ENCODE measurements at places on chromosomes 7 and 10. TPM values are rescaled to one million over a fixed set of nuclear protein-coding genes. Genes with fewer than 3 reads are reported as not detected.
A peak's percentile ranks its signal among the peaks of the same experiment; 100 is the strongest.

The DENND2A gene
- total RNA-seq, result 0.95 TPM

The GLUD1 gene
- 787 TPM for total RNA-seq

The NRG3 gene
- total RNA-seq, result 1.1 TPM

The SLC18A2 gene
- total RNA-seq, result not detected

The GIMAP1 gene
- not detected for total RNA-seq

The PAX4 gene
- total RNA-seq, result not detected

The ANKRD61 gene
- total RNA-seq, result not detected

The ZP3 gene
- total RNA-seq, result 5.5 TPM

The FAM25C gene
- not detected for total RNA-seq

The CYREN gene
- total RNA-seq, result 62.6 TPM

The CLDN3 gene
- total RNA-seq, result 19.6 TPM

DNA sequence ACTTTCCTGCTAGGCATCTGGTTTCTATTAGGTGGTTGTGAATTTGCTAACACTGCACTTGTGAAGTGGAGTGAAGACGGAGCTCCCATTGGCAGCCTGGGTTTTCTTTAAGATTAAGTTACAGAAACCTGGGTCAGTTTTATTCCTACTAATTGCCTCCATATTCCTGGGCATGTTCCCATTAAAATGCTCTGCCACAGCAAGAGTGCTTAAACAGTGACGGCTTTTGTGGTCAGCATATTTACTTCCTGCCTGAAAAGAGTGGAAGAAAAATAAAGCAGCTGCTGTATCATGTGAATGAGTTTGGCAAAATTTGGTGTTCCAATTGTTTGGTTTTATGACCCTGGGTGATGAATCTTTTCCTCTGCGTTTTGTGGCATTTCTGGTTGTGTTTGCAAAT, 96.9 kb upstream of the PLXDC2 start:
- no peak for DNase-seq
- H3K4me1 ChIP-seq, result no peaks in the 10 kb centered on the region
- no peak overlapping the region for H3K4me3 ChIP-seq
- H3K27ac ChIP-seq, result no peak overlapping the region
- no peaks in the 10 kb centered on the region for H3K36me3 ChIP-seq
- no peaks in the 10 kb centered on the region for H3K27me3 ChIP-seq

GRCh38 chr7:132065193-132065988, 509.0 kb upstream of the PODXL start:
- no peaks in the 10 kb centered on the region for H3K4me1 ChIP-seq
- H3K27ac ChIP-seq, result no peak overlapping the region
- peaks cover 1% of the 10 kb centered on the region for H3K27me3 ChIP-seq
- H3K36me3 ChIP-seq, result no peaks in the 10 kb centered on the region

GRCh38 chr10:17387861-17388503, 66.4 kb downstream of the ST8SIA6 start:
- peaks cover 34% of the 10 kb centered on the region for H3K4me1 ChIP-seq
- H3K27ac ChIP-seq, result peak overlapping the region; percentile 48
- H3K36me3 ChIP-seq, result no peaks in the 10 kb centered on the region
- H3K4me3 ChIP-seq, result no peak overlapping the region
- no peaks in the 10 kb centered on the region for H3K27me3 ChIP-seq
- peak; percentile 96 for DNase-seq

DNA sequence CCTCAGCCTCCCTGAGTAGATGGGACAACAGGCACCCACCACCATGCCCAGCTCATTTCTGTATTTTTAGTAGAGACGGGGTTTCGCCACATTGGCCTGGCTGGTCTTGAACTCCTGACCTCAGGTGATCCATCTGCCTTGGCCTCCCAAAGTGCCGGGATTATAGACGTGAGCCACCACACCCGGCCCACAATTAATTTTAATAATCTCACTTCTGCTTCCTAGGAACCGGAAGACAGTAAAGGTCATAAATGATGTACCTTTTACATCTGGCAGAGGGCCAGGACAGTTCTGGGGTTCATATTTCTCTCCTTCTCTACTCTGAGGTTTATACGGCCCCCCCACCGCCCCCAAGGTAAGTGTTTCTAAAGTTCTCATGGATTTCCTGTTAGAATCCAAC, 31.2 kb upstream of the AOAH start:
- no peak overlapping the region for H3K4me3 ChIP-seq
- no peaks in the 10 kb centered on the region for H3K4me1 ChIP-seq
- no peaks in the 10 kb centered on the region for H3K36me3 ChIP-seq
- no peaks in the 10 kb centered on the region for H3K27me3 ChIP-seq
- no peak overlapping the region for H3K27ac ChIP-seq

GRCh38 chr10:23051855-23052331, 43.5 kb upstream of the MSRB2 start:
- no peak overlapping the region for H3K4me3 ChIP-seq
- no peaks in the 10 kb centered on the region for H3K27me3 ChIP-seq
- H3K4me1 ChIP-seq, result peaks cover 31% of the 10 kb centered on the region
- H3K27ac ChIP-seq, result no peak overlapping the region
- no peak for DNase-seq

- H3K36me3 ChIP-seq, result no peaks in the 10 kb centered on the region
- DNase-seq, result no peak
- H3K4me3 ChIP-seq, result no peak overlapping the region
- H3K27me3 ChIP-seq, result no peaks in the 10 kb centered on the region
These were observed 46.4 kb upstream of the CC2D2B start for GRCh38 chr10:95861386-95861785.

GRCh38 chr7:102125127-102125596, 161.5 kb upstream of the SH2B2 start:
- no peaks in the 10 kb centered on the region for H3K27me3 ChIP-seq
- H3K27ac ChIP-seq, result no peak overlapping the region
- H3K4me3 ChIP-seq, result no peak overlapping the region
- peak; percentile 47 for DNase-seq
- H3K36me3 ChIP-seq, result peaks cover 3% of the 10 kb centered on the region

- no peak overlapping the region for H3K4me3 ChIP-seq
- peaks cover 11% of the 10 kb centered on the region for H3K4me1 ChIP-seq
- H3K36me3 ChIP-seq, result 0 out of 2 replicates have a peak, but pooled peaks cover under 1% of the 10 kb centered on the region
- H3K27me3 ChIP-seq, result no peaks in the 10 kb centered on the region
- H3K27ac ChIP-seq, result peak overlapping the region; percentile 69
These were observed 23.7 kb downstream of the AKR1E2 start for GRCh38 chr10:4849555-4850242.

- no peak overlapping the region for H3K4me3 ChIP-seq
- no peak for DNase-seq
- no peaks in the 10 kb centered on the region for H3K4me1 ChIP-seq
- peaks cover 2% of the 10 kb centered on the region for H3K27me3 ChIP-seq
These were observed 17.1 kb upstream of the MACROH2A2 start for GRCh38 chr10:70035531-70035930.

DNA sequence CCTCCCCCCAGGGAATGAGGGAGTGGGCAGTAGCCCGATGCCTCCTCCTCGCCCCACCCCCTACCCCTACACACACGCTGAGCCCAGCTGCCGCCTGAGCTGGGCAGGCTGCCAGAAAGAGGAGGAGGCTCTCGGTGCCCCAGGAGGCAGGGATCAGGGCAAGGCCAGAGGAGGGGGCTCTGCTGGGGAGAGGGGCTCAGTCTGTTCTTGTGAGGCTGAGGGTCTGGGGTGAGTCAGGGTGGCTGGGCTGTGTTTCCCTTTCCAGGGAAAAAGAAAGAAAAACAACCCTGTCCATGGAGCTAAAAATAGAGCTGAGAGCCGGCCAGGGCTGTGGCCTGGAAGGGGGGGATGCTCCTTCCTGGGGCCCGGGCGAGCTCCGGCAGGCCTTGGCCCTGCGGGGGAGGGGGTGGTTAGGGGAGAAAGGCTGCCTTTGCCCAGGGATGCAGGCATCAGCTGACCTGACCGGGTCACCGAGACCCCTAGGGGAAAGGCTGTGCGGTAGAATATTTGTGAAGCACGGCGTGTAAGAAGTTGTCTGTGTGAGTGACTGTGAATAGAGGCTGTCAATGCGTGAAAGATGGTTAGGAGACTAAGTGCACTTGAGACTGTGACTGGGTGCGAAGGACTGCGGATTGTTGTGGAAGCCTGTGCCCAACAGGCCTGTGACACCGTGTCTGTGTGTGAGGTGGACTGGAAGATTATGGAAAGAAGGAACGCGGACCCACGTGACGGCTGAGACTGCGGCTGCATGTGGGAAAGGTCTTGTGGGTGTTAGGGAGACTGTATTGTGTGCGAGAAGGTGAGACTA, 1.2 kb upstream of the LZTS2 start:
- peaks cover 1% of the 10 kb centered on the region for H3K36me3 ChIP-seq
- H3K27me3 ChIP-seq, result no peaks in the 10 kb centered on the region
- peak overlapping the region; percentile 94 for H3K4me3 ChIP-seq

DNA sequence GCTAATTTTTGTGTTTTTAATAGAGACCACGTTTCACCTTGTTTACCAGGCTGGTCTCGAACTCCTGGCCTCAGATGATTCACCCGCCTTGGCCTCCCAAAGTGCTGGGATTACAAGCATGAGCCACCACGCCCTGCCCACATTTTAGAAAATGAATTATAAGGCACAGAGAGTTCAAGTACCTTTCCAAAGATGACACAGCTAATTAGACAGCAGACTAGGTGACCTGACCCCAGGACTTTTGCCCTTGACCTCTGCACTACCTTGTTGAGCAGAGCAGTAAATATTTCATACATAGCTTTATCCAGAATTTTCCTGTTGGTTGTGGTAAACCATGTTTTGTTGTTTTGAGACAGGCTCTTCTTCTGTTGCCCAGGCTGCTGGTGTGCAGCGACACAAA, 131.3 kb upstream of the KCTD7 start:
- H3K27ac ChIP-seq, result no peak overlapping the region
- 0 out of 2 replicates have a peak, but pooled peaks cover 3% of the 10 kb centered on the region for H3K4me1 ChIP-seq
- H3K27me3 ChIP-seq, result no peaks in the 10 kb centered on the region
- H3K36me3 ChIP-seq, result no peaks in the 10 kb centered on the region

GRCh38 chr7:29038463-29038862, 80.3 kb upstream of the TRIL start:
- no peaks in the 10 kb centered on the region for H3K27me3 ChIP-seq
- DNase-seq, result no peak
- no peak overlapping the region for H3K27ac ChIP-seq
- H3K36me3 ChIP-seq, result 0 out of 2 replicates have a peak, but pooled peaks cover 1% of the 10 kb centered on the region
- peaks cover 8% of the 10 kb centered on the region for H3K4me1 ChIP-seq
- no peak overlapping the region for H3K4me3 ChIP-seq

- H3K27me3 ChIP-seq, result no peaks in the 10 kb centered on the region
- peak overlapping the region; percentile 99 for H3K4me3 ChIP-seq
- peak; percentile 59 for DNase-seq
- H3K27ac ChIP-seq, result peak overlapping the region; percentile 90
These were observed 488 bp downstream of the EIF4H start for GRCh38 chr7:74174606-74175082.

DNA sequence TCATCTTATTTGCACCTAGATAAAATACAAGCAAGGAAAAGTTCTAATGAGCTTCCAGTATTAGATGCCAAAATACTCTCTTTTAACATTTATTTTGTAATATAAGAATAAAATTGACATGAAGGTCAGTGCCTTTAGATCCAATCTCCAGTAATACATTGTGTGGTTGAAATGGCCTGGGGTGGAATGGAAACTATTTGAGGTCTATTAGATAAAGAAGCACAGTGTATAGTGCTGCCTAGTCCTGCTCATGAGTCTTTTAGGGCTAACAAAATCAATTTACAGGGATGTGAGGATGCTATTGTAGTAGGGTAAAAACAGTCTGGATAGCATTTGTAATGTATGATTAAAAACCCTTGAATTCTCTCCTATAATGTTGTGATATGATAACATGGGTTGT, 84.5 kb upstream of the ETV1 start:
- H3K4me1 ChIP-seq, result no peaks in the 10 kb centered on the region
- DNase-seq, result no peak
- H3K4me3 ChIP-seq, result no peak overlapping the region
- H3K27me3 ChIP-seq, result no peaks in the 10 kb centered on the region
- H3K36me3 ChIP-seq, result no peaks in the 10 kb centered on the region
- no peak overlapping the region for H3K27ac ChIP-seq

- no peaks in the 10 kb centered on the region for H3K36me3 ChIP-seq
- no peaks in the 10 kb centered on the region for H3K27me3 ChIP-seq
- H3K4me3 ChIP-seq, result no peak overlapping the region
These were observed 115.2 kb downstream of the PLXNA4 start for GRCh38 chr7:132461032-132461592.

- H3K36me3 ChIP-seq, result no peaks in the 10 kb centered on the region
- no peak overlapping the region for H3K27ac ChIP-seq
- DNase-seq, result no peak
- H3K4me3 ChIP-seq, result no peak overlapping the region
These were observed 39.0 kb downstream of the PDGFA start for GRCh38 chr7:480531-481218.

- H3K4me1 ChIP-seq, result peaks cover 4% of the 10 kb centered on the region
- no peak overlapping the region for H3K4me3 ChIP-seq
- no peak overlapping the region for H3K27ac ChIP-seq
- H3K36me3 ChIP-seq, result no peaks in the 10 kb centered on the region
These were observed 151.1 kb downstream of the CXCL12 start for GRCh38 chr10:44233561-44234482.

DNA sequence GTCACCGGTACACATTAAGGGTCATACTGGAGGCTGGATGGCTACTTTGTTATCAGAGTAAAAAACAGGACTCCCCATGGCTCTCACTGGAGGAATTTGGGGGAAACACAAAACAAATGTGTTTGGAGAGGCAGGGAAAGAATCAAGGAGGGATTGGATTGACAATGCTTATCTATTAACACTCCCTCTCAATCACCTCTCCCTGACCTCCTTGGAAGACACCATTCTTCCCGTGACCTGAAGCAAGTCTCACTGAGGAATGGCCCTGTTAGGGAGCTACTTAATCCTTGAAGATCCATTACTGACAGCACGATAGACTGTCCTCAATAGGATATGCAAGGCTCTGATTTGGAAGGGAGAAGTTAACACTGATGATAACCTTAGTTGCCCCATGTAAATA, 242.1 kb upstream of the PTN start:
- H3K36me3 ChIP-seq, result no peaks in the 10 kb centered on the region
- H3K4me3 ChIP-seq, result no peak overlapping the region
- no peaks in the 10 kb centered on the region for H3K27me3 ChIP-seq

DNA sequence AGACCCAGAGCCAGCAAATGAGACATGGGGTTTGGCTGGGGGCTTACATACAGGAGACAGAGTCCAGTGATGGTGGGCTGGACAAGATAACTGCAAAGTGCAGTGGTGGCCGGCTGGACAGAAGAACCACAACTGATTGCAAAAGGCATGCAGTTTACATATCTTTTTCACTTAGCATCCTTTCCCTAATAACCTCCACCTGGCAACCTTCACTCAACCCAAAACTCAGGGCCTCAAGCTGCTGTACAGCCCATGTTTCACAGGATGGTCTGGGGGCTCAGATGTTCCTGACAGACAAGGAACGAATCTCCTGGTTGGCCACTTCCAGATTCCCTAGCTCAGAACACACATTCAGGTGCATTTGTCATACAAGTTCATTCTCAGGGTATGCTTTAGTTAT, 7.8 kb upstream of the PDCD4 start:
- no peaks in the 10 kb centered on the region for H3K36me3 ChIP-seq
- no peaks in the 10 kb centered on the region for H3K27me3 ChIP-seq
- H3K4me3 ChIP-seq, result no peak overlapping the region
- peaks cover 19% of the 10 kb centered on the region for H3K4me1 ChIP-seq
- H3K27ac ChIP-seq, result no peak overlapping the region

GRCh38 chr7:5502721-5503243, 79.1 kb upstream of the TNRC18 start:
- no peak overlapping the region for H3K27ac ChIP-seq
- H3K27me3 ChIP-seq, result no peaks in the 10 kb centered on the region
- H3K36me3 ChIP-seq, result peaks cover 3% of the 10 kb centered on the region
- no peaks in the 10 kb centered on the region for H3K4me1 ChIP-seq
- no peak overlapping the region for H3K4me3 ChIP-seq

- H3K27me3 ChIP-seq, result no peaks in the 10 kb centered on the region
- H3K36me3 ChIP-seq, result no peaks in the 10 kb centered on the region
- no peaks in the 10 kb centered on the region for H3K4me1 ChIP-seq
- no peak overlapping the region for H3K27ac ChIP-seq
- DNase-seq, result no peak
These were observed 97.9 kb downstream of the EMX2 start for GRCh38 chr10:117640406-117640805.

Data from Caco-2 (cell line).